ENCODE measurements at places on chromosomes 4 and X.
A peak's percentile ranks its signal among the peaks of the same experiment; 100 is the strongest.

GRCh38 chr4:119683518-119683917 is 54.9 kb upstream of the PDE5A start:
- no peak overlapping the region for H3K4me3 ChIP-seq
- no peak for DNase-seq
- no peaks in the 10 kb centered on the region for H3K36me3 ChIP-seq
- H3K27ac ChIP-seq, result peak overlapping the region; percentile 40
- H3K27me3 ChIP-seq, result no peaks in the 10 kb centered on the region

- no peak overlapping the region for H3K27ac ChIP-seq
- no peak for DNase-seq
- H3K4me3 ChIP-seq, result no peak overlapping the region
- no peaks in the 10 kb centered on the region for H3K4me1 ChIP-seq
Measured at GRCh38 chrX:70254063-70254400, 6.0 kb downstream of the P2RY4 start.

- peaks cover 22% of the 10 kb centered on the region for H3K4me1 ChIP-seq
- no peak overlapping the region for H3K4me3 ChIP-seq
- no peaks in the 10 kb centered on the region for H3K27me3 ChIP-seq
- no peak overlapping the region for H3K27ac ChIP-seq
- peak; percentile 1 for DNase-seq
- H3K36me3 ChIP-seq, result no peaks in the 10 kb centered on the region
Measured at GRCh38 chr4:8336412-8337075, 67.0 kb downstream of the HTRA3 start.

DNA sequence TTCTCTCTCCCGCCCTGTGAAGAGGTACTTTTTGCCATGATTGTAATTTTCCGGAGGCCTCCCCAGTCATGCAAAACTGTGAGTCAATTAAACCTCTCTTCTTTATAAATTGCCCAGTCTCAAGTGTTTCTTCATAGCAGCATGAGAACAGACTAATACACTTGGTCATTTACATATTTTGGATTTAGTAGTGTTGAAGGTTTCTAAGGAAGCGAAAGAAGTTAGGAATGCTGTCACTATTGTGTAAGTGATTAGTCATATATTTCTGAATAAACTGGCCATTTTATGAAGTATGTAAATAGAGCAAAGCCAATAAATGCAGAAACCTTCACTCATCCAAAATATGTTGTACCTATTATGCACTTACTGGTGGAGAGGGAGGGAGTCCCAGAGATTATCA is 34.4 kb upstream of the GK2 start:
- H3K36me3 ChIP-seq, result no peaks in the 10 kb centered on the region
- DNase-seq, result no peak

GRCh38 chrX:64792598-64793337 is 183.5 kb downstream of the ZC4H2 start:
- no peak for DNase-seq
- H3K4me1 ChIP-seq, result no peaks in the 10 kb centered on the region
- no peak overlapping the region for H3K4me3 ChIP-seq
- H3K27ac ChIP-seq, result no peak overlapping the region
- H3K27me3 ChIP-seq, result no peaks in the 10 kb centered on the region
- no peaks in the 10 kb centered on the region for H3K36me3 ChIP-seq

- DNase-seq, result peak; percentile 55
- no peaks in the 10 kb centered on the region for H3K36me3 ChIP-seq
- no peaks in the 10 kb centered on the region for H3K27me3 ChIP-seq
- H3K4me3 ChIP-seq, result no peak overlapping the region
Measured at GRCh38 chrX:53312946-53313727, 31.8 kb upstream of the IQSEC2 start.

- H3K27me3 ChIP-seq, result peaks cover 33% of the 10 kb centered on the region
- no peaks in the 10 kb centered on the region for H3K4me1 ChIP-seq
- H3K27ac ChIP-seq, result no peak overlapping the region
- no peaks in the 10 kb centered on the region for H3K36me3 ChIP-seq
- no peak for DNase-seq
Measured at GRCh38 chr4:186554539-186554913, 841 bp downstream of the MTNR1A start.

DNA sequence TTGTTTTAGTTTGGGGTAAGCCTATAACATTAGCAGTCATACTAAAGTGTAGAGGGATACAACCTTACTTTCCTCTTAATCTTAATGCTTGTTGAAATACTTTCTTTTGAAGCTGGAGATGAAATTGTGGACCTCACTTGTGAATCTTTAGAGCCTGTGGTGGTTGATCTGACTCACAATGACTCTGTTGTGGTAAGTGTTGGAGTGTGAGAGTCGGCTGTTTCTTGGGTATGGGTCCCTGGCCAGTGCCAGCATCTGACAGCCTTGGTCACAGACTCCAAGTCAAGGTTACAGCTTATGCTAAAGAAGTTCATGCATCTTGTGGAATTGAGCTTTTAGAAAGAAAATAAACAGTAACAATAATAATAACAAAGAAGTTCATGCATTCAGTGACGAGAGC is 31.6 kb downstream of the RNF4 start:
- no peak for DNase-seq
- no peaks in the 10 kb centered on the region for H3K27me3 ChIP-seq
- no peak overlapping the region for H3K4me3 ChIP-seq
- no peaks in the 10 kb centered on the region for H3K4me1 ChIP-seq
- peaks cover 52% of the 10 kb centered on the region for H3K36me3 ChIP-seq
- no peak overlapping the region for H3K27ac ChIP-seq

DNA sequence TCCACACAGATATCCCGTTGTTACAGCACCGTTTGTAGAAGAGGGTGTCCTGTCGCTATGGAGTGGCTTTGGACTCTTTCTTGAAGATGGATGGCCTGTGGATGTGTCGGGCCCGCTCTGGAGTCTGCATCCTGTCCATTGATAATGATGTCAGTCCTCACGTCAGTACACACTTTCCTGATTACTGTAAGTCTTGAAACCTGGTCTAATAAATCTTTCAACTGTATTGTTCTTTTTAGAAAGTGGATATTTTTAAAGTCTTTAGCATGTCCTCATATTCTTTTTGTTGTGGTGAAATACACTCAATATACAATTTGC is 14.9 kb downstream of the MSANTD1 start:
- no peak overlapping the region for H3K27ac ChIP-seq
- H3K36me3 ChIP-seq, result no peaks in the 10 kb centered on the region
- H3K4me3 ChIP-seq, result no peak overlapping the region
- no peaks in the 10 kb centered on the region for H3K4me1 ChIP-seq
- H3K27me3 ChIP-seq, result no peaks in the 10 kb centered on the region

- H3K27me3 ChIP-seq, result no peaks in the 10 kb centered on the region
- no peak overlapping the region for H3K27ac ChIP-seq
- H3K4me3 ChIP-seq, result no peak overlapping the region
Measured at GRCh38 chr4:40812386-40812785, 62.6 kb downstream of the NSUN7 start.

GRCh38 chrX:65610040-65610439 is 57.4 kb upstream of the MSN start:
- no peaks in the 10 kb centered on the region for H3K36me3 ChIP-seq
- H3K27ac ChIP-seq, result no peak overlapping the region
- no peak overlapping the region for H3K4me3 ChIP-seq
- no peaks in the 10 kb centered on the region for H3K27me3 ChIP-seq

GRCh38 chr4:43234626-43235415 is 342.3 kb downstream of the GRXCR1 start:
- H3K36me3 ChIP-seq, result no peaks in the 10 kb centered on the region
- no peak overlapping the region for H3K4me3 ChIP-seq
- H3K4me1 ChIP-seq, result no peaks in the 10 kb centered on the region
- H3K27ac ChIP-seq, result no peak overlapping the region
- DNase-seq, result no peak
- H3K27me3 ChIP-seq, result no peaks in the 10 kb centered on the region

GRCh38 chr4:117874216-117874615 is 160.1 kb upstream of the NDST3 start:
- H3K4me3 ChIP-seq, result no peak overlapping the region
- DNase-seq, result no peak
- no peak overlapping the region for H3K27ac ChIP-seq
- no peaks in the 10 kb centered on the region for H3K36me3 ChIP-seq
- no peaks in the 10 kb centered on the region for H3K27me3 ChIP-seq
- no peaks in the 10 kb centered on the region for H3K4me1 ChIP-seq

- no peak overlapping the region for H3K4me3 ChIP-seq
- DNase-seq, result no peak
- H3K4me1 ChIP-seq, result no peaks in the 10 kb centered on the region
- H3K27ac ChIP-seq, result no peak overlapping the region
- H3K36me3 ChIP-seq, result no peaks in the 10 kb centered on the region
Measured at GRCh38 chr4:189409158-189409557, 531.5 kb upstream of the FRG1 start.

All from heart left ventricle (tissue), 16 donors.